ENCODE measurements at places on chromosomes 16 and 17.

- no peak for DNase-seq
Measured at GRCh38 chr16:58011652-58012051, 10.4 kb downstream of the USB1 start.

GRCh38 chr16:9258423-9259051 lies 167.1 kb downstream of the HAPSTR1 start:
- peak; percentile 4 for DNase-seq

DNA sequence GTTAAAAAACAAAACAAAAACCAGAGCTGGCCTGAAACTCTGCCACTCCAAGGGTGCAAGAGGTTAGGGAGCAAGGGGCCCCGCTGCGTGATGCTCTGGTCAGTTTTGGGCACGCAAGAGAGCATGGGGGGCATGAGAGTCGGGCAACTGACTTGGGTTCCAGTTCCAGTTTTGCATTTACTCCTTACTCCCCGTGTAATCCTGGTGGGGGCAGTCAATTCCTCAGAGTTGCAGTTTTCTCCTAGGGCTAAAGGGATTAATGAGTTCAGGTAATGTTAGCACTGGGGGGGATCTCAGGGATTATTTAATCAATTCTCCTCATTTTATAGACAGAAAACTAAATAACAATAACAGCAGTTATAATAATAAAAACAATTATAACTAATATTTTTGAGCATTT lies 72.9 kb upstream of the PMFBP1 start:
- DNase-seq = no peak

DNA sequence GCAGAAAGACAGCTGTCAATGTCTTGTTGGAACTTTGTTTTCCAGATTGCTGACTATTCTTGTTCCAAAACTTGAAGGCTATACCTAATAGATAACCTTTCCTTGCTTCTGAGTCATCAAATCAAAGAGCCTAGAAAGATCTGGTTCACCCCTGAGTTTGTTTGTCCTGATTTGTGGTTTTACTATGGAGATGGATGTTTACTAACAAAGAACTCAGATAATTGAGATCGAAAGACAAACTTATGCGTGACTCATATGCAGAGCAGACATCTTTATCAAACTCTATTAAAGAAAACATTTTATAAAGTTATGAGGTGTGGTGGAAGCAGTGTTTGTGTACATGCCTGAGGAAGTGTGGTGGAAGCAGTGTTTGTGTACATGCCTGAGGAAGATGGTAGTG lies 311.1 kb upstream of the TBX2 start:
- no peak for DNase-seq

GRCh38 chr16:8907096-8907495 lies 24.9 kb downstream of the LITAFD start:
- DNase-seq = no peak

DNA sequence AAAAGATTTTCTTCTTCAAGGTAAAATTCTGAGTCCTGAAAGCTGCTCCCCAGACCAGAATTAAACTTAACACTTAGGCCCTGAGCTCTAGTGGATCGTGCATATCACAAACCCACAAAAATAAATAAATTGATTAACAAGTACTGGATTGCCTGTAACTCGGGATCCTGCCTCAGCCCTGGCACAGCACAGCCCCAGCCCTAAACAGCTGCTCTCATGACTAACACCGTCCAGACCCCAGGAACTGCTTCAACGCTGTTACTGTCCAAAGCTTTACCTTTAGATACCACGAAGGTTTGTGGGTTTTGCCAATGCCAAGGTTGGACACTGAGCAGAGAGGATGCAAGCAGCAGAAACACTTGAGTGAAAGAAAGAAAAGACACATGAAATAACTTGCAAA lies 172.5 kb downstream of the COPRS start:
- no peak for DNase-seq

DNA sequence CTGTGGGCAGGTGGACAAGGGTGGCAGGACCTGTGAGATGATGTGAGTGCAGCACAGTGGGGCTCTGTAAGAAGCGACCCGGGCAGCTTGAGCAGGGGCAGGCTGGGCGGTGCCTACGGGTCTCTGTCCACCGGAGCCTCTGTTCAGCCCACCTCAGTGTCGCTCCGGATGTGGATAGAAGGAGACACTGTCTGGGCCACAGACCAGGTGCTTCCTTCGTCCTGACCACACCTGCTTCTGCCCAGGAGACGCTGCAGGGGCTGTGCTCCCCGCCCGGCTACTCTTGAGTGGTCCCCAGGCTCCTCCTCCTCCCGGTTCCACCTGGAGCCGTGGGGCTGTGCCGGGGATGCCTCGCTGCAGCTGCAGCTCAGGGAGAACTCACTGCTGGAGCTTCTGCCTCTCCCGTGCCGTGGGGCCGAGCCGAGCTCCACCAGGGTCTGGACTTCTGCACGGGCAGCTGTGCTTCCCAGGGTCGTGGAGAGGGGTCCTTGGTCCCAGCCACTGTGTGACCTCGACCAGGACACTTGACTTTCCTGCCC lies 21.5 kb downstream of the METRNL start:
- DNase-seq = no peak

DNA sequence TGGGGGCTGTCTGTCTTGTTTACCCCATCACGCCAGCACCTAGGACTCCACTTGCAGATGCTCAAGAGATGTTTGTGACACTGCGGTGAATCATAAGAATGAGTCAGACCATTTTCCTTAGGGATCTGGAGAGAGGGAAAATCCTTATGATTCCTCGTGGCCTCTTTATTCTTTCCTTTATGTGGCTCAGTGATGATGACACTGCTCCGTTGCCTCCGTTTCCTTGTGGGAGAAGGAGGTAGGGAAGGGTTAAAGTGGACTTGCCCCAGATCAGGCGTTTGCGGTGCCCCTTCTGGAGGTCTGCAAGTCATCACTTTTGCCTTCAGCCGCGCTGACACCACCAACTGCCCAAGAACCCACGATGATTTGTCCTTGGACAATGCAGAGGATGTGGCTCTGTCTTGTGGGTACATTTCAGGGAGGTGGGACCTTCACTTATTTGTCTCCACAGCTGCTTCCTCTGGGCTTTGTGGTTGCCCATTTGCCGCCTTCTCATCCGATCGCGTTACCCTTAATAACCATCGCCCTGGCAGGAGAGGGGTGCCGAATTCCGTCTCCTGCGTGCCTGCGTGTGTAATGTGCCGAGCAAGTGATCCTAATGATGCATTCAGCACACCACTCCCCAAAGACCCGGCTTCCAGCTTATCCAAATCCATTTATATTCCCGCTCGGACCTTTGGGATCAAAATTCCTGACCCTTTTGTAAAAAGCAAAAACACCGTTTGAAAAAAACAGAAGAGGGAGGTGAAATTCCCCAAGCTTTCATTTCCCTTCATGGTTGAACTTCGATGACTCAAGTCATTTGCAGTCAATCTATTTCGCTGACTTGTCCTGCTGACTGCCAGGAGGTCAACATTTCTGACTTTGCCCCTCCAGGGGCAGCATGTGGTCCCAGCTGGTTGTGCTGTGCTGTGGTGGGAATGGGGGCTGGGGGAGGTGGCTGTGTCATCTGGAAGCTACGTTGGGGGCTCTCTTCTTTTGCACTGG lies 87.2 kb upstream of the IRX3 start:
- peak; percentile 17 for DNase-seq

GRCh38 chr16:20147091-20147490 lies 73.4 kb upstream of the GPR139 start:
- no peak for DNase-seq

GRCh38 chr17:76078860-76079534 lies at the start of gene ZACN:
Gene ZACN, plus strand, starts transcription at chr17:76079182. Its CDS starts 83 bp downstream, at chr17:76079265.
- no peak for DNase-seq

DNA sequence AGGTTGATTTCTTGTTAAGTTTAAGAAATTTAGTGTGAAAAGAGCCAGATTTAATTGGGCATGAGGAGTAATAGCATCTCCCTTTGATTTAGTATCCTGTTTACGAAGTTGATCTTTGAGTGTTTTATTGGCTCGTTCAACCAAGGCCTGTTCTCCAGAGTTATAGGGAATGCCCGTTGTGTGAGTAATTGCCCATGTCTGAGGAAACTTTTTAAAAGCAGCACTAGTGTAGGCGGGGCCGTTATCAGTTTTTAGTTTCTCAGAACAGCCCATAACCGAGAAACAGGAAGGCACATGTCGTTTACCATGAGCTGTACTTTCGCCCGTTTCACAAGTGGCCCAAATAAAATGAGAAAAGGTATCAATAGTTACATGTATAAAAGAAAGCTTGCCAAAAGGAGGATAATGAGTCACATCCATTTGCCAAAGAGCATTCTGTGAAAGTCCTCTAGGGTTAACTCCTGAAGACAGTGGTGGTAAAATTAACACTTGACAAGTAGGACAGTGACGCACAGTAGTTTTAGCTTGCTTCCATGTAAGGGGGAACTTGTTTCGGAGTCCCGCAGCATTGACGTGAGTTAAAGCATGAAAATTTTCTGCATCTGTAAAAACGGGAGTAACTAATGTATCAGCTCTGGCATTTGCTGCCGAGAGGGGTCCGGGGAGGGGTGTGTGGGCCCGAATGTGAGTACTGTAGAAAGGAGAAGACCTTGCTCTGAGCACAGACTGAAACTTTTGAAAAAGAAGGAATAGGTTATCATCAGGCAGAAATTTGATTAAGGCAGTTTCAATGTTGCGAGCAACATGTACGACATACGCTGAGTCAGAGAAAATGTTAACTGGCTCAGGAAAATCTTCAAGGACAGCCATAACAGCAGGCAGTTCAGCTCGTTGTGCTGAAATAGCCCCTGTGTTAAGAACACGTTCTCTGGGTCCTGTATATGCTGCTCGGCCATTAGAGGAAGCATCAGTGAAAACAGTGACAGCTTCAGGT lies 18.5 kb upstream of the KCTD5 start:
- peak; percentile 39 for DNase-seq

- peak; percentile 59 for DNase-seq
Measured at GRCh38 chr16:726438-727290, at the start of the genes CCDC78 and HAGHL. Gene CCDC78, minus strand, starts transcription at chr16:726443. Its CDS starts 76 bp downstream, at chr16:726367. Gene HAGHL, plus strand, starts transcription at chr16:727106. Its CDS starts 404 bp downstream, at chr16:727510.

- DNase-seq = no peak
Measured at GRCh38 chr17:1985686-1986085, 39.4 kb downstream of the RTN4RL1 start.

DNA sequence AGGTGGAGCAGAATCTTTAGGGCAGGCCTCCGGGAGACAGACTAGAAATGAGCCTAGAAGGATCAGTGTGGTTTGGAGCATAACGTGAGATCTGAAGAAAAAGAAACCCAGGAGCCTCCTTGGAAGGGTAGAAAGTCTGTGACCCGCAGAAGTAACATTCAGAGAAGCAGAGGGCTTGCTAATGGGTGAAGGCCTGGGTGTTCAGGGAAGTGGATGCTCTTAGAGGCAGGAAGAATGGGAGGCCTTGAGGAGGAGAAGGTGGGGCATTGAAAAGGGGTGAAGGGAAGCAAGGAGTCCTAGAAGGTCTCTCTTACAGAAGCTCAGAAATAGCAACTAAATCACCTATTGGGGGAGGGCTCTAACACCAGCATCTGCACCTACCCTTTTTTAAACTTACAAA lies 20.3 kb downstream of the GPT2 start:
- DNase-seq = no peak

DNA sequence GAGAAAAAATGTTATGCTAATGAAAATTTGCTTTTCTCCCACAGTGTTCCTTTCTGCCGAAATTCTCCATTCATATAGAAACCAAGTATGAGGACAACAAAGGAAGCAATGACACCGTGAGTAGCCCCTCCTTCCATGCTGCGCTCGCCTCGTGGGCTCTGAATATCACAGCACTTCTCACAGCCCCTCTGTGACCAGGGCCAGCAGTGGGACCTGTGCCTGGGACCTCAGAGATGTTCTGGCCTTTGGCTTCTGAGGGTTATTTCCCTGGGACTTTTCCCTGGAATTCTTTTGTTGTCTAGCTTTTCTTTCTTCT lies 139.6 kb upstream of the NOL11 start:
- no peak for DNase-seq

GRCh38 chr17:28252436-28252835 lies 66.6 kb upstream of the TMEM97 start:
- no peak for DNase-seq

Data from suppressor macrophage (primary cell).